ENCODE measurements at places on chromosomes 4 and X.

DNA sequence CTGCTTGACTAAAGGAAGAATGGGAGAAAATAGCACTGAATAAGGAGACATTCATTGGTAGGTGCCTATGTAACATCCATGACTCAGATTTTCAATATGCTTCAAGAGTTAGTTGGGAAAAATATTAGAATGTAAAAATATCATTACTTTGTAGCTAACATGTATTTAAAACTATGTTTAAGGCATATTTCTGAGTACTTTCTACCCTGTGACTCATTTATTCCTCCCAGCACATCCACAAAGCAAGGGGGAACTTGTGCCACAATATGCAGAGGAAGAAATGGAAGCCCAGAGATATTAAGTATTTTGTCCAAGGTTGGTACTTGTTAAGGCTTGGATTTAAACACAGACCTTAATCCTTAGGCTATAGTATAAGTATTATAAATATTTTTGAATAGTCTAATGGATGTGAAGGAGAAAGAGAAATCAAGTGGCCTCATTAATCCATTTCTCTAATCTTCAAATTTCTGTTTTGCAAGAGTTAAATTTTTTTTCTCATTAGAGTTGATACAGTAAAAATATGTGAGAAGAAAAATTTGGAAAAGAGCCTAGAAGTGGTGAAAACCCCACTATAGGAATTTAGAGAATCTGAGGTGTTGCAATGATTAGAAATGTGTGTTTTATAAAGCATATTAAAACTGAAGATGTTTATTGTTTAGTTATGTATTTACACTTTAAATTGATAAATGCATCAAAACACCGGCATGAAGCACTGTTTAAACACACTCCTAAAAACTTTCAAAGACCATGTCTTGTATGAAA is 149.3 kb upstream of the GYPA start:
- DNase-seq = no peak

- no peak for DNase-seq
Measured at GRCh38 chr4:57333684-57334083, 223.5 kb upstream of the IGFBP7 start.

DNA sequence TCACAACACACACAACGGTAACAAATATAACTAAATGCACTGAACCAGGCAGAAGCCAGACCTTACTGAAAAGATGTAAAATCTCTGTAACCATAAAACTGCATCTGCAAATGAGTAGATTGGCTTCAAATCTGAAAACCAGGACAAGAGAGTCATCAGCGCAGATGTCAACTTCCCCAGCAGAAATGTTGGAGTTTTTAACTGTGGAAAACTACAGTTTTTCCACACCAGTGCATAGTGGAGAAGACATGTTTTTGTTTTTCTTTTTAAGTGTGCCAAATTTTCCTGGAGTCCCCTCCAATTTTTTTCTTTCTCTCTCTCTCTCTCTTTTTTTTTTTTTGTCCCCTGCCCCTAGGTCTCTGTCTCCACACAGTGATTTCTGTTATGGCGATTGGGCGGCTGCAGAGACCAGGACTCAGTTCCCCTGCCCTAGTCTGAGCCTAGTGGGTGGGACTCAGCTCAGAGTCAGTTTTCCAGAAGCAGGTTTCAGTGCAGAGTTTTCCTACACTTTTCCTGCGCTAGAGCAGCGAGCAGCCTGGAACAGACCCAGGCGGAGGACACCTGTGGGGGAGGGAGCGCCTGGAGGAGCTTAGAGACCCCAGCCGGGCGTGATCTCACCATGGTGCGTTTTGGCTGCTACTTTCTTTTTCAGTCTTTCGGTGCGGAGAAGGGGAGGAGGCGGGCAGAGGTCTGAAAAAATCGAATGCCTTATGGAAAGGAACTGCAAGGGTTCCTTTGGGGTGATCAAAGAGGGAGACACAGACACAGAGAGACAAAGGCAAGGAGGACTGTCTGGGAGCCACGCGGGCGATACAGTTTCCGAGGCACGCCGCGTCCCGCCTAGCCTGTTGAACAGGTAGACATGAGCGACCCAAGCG is at the start of gene GUCY1A1:
Gene GUCY1A1 (plus strand): TSS at position 505 of the 878 bp plus-strand sequence. CDS start 30,020 bp downstream, outside the sequence.
- peak; percentile 17 for DNase-seq

GRCh38 chrX:77431227-77431626 is 16.0 kb upstream of the FGF16 start:
- no peak for DNase-seq

- no peak for DNase-seq
Measured at GRCh38 chr4:137446071-137446470, 86.2 kb downstream of the PCDH18 start.

DNA sequence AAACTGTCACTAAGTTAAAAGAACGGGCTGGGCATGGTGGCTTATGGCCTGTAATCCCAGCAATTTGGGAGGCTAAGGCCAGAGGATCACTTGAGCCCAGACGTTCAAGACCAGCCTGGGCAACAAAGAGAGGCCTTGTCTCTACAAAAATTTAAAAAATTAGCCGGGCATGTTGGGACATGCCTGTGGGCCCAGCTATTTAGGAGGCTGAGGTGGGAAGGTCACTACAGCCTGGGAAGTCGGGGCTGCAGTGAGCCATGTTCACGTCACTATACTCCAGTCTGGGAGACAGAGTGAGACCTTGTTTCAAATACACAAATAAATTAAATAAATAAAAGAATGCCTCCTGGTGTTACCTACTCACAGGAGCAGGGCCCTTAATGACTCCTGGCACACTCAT is 69.5 kb downstream of the APBB2 start:
- DNase-seq = no peak

GRCh38 chrX:69033936-69034335 is 131.3 kb downstream of the PJA1 start:
- DNase-seq = no peak

GRCh38 chr4:142933207-142933606 is 87.1 kb upstream of the INPP4B start:
- no peak for DNase-seq

- DNase-seq = no peak
Measured at GRCh38 chrX:24890677-24891076, 125.1 kb downstream of the ARX start.

DNA sequence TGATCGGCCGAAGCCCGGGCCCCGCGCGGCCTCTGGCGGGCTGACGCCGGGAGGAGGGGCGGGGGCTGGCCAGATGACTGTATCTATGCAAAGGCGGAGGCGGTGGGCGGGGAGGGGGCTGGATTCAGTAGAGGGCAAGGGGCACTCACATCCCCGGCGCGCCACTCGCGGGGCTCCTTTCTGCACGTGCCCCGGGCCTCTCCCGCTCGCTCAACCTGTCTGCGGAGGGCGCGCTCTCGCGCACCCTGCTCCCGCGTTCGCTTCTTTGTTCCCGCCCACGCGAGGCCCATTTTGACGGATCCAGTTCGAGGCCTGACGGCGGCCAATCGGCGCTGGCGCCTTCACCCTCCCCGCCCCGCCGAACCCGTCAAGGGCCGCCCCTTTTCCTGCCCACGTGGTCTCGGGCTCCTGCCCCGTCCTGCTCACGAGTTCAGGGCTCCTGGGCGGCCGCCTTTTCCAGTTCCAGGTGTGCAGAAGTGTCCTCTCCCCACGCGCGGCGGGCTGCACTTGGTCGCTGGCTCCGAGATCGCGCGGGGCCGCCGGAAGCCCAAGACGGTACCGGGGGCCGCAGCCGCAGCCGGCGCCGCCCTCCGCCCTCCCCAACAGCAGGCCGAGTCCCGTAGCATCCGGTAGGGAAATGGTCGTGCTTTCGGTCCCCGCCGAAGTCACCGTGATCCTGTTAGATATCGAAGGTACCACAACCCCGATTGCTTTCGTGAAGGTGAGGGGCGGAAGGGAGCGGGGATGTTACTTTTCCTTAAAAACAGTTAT is at the start of the genes ENOPH1 and HNRNPDL:
Gene ENOPH1 (plus strand): TSS at position 398 of the 771 bp plus-strand sequence. CDS start 240 bp downstream, at position 638.
Gene HNRNPDL (minus strand): TSS at position 270 of the 771 bp plus-strand sequence. CDS start 772 bp downstream, outside the sequence.
- peak; percentile 96 for DNase-seq

DNA sequence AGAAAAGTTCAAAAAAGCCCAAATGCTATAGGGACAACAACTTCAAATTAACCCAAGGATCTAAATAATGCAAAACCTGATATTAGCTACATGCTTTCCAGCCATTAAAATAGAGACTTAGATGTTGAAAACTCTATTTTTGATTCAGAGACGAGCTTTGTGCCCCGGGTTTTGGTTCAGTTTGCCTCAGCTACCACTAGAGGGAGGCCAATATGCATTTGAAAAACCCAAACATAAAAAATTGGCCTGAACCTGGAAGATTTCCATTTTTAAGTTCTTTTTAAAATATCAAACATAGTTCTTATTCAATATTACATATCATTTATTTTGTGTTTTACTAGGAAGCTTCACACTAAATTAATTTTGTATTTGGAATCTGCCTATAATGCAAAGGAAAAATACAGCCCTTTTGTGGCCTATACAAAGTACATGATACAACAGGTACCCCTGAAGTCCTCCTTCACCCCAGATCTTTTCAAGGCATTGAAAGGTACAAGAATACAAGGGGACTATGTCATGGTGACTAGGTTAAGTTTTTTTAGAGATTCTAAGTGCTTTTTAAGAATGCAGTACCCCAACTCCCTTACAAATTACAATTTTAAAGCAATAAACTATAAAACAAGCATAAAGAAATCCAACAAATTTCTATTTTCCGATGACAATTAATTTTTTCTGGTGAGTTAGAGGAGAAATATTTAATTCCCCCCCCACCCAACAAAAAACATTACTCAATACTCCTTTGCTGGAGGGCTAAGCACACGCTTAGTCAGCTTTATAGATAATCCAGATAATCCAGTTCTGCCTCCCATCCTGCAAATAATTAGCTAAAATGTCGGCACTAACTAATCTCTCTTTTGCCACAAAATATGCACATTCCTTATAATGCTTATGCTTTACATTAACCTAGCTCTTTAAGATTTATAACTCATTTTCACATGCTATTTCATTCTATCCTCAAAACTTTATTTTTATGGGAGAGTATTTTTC is 97.7 kb upstream of the PTPN13 start:
- peak; percentile 23 for DNase-seq

DNA sequence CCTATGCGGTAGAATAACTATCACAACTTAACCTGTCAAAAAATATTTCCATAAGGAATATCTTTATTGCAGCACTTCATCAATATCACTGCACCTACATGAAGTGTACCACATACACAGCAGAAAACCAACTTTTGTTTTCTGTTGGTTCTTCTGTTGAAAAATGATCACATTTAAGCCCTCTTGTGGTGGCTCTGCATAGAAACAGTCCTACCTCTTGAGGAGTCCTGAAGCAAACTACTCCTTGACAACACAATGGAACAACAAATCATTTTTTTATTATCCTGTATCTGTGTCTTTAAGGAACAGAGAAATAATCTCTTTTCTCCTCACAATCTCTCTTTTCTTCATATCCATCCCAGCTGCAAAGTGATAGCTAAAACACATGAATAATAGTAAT is 39.8 kb upstream of the ATOH1 start:
- no peak for DNase-seq

- DNase-seq = no peak
Measured at GRCh38 chrX:48806081-48806480, 4.2 kb downstream of the HDAC6 start.

GRCh38 chr4:184309241-184310170 is 91.8 kb upstream of the ENPP6 start:
- no peak for DNase-seq

DNA sequence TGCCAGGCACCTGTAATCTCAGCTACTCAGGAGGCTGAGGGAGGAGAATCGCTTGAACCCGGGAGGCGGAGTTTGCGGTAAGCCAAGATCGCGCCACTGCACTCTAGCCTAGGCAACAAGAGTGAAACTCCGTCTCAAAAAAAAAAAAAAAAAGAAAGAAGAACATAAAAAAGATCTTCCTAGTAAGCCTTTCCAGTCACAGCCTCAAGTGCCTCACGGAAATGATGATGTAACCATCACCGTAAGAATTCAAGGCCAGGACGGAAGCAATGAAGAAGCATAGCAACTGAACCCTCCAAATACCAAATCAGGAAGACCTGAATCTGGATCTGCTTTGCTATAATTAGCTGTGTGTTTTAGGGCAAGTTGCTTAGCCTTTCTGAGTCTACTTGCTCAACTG is 28.8 kb downstream of the RBM47 start:
- no peak for DNase-seq

DNA sequence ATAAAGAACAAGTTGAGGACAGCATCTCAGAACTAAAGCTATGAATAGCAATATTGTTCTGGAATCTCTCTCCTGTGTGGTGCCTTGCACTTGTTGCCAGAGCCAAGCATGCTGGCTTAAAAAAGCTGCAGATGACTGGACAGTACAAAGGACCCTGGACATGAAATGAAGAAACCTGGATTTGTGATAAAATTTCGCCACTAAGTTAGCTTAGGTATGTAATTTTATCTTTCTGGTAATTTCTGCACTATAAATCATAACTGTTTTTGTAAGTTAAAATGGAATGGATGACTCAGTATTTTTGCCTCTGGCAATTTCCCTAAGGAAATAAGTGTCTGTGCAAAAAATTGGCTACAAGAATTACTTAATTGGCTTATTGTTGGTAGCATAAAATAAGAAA is 317.2 kb downstream of the CAMK2D start:
- DNase-seq = no peak

- DNase-seq = no peak
Measured at GRCh38 chr4:137359691-137360315, 172.5 kb downstream of the PCDH18 start.

DNA sequence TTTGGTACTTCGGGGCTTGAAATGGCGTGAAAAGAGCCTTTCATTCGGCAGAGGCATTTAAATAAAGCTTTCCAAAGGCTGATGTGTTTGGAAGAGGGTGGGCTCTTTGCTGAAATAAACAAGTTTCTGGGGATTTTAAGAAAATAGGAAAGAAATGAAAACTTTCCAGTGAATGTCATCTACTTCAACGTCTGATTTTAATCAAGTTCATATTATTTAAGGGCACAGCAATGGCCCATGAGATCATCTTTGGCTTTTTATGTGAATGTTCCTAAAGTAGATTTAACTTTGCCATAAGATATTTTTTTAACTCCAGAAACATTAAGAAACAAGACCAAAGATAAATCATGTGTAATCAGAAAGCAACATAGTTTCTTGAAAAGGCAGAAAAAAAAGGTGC is 69.8 kb upstream of the TTC29 start:
- DNase-seq = no peak

GRCh38 chr4:110002326-110002725 is 89.6 kb downstream of the EGF start:
- no peak for DNase-seq

- peak; percentile 48 for DNase-seq
Measured at GRCh38 chr4:38902695-38903094, 35.1 kb downstream of the FAM114A1 start.

DNA sequence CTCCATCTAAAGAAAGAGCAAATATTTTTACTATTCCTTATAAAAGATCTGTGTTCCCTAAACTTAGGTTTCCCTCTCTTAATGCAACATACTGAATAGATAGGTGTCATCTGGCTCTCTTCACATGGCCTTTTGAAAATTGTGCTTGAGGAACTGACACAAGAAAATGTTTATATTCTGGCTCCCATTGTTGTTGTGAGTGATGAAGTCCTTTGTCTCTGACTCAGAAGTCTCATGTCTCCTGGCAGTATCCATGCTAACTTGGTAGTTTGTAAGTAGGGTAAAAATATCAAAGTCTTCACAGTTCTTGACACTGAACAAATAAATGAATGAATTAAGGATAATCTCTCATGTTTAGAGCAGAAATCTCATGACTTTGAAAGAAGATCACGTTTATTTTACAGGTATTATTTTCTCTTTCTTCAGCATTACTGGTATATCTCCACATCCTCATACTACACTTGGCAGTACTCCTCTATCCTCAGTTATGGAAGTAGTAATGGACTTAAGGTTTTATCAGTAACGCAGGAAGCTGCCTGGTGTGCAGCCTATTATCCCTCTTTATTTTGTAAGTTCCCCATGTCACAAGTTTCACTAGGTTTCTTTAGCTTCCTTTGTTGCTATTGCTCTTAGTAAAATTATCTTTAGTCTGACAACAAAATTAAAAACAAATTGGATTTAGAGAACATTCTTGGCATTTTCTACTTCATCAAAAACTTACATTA is 14.2 kb upstream of the PABPC4L start:
- DNase-seq = no peak

Data from frontal cortex (tissue), 4 donors.